GM23248 (cell line): ENCODE measurements at places on chromosomes 1 and 21.
A peak's percentile ranks its signal among the peaks of the same experiment; 100 is the strongest.

DNA sequence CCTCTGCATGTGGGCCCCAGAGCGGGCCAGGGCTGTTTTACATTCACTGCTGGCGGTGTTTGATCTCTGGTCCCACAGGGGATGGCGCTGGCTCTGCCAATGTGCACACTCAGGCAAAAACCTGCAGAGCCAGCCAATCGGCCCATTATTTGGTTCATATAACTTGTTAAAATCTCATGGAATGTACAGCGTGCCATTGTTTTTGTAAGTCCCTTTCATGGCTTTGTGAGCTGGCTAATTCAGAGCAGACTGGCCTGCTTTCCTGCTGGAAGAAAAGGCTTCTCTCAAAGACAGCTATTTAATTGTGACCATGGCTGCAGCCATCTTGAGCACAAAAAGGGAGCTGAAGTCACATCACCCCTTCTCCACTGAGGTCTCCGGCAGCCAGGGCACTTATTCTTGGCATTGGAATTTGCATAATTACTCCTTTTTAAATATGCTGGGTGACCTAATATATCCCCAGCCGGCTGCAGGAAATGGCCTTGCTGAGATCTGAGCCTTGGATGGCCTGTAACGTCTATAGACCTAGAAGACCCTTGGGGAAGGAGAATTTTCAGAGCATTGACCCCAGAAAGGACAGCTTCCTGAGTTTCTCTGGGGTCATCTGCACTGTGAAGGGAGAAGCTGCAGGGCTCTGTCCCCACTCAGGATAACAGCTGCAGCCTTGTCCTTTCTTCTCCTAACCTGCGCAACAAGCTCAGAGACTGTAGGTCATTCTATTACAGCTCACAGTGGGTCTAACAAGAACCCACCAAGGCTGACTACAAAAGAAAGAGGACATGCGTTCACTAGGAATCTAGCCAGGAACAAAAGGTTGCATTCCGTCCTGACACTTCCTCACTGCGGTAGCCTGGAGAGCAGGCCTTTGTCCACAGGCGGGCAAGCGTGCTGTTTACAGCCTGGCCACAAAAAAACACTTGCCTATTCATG is 45.8 kb downstream of the BCAR3 start:
- DNase-seq = no peak

- no peak for DNase-seq
Observed at GRCh38 chr1:175792136-175792535, 48.7 kb upstream of the TNR start.

- no peak for DNase-seq
Observed at GRCh38 chr1:172380441-172381244, 39.8 kb upstream of the C1orf105 start.

DNA sequence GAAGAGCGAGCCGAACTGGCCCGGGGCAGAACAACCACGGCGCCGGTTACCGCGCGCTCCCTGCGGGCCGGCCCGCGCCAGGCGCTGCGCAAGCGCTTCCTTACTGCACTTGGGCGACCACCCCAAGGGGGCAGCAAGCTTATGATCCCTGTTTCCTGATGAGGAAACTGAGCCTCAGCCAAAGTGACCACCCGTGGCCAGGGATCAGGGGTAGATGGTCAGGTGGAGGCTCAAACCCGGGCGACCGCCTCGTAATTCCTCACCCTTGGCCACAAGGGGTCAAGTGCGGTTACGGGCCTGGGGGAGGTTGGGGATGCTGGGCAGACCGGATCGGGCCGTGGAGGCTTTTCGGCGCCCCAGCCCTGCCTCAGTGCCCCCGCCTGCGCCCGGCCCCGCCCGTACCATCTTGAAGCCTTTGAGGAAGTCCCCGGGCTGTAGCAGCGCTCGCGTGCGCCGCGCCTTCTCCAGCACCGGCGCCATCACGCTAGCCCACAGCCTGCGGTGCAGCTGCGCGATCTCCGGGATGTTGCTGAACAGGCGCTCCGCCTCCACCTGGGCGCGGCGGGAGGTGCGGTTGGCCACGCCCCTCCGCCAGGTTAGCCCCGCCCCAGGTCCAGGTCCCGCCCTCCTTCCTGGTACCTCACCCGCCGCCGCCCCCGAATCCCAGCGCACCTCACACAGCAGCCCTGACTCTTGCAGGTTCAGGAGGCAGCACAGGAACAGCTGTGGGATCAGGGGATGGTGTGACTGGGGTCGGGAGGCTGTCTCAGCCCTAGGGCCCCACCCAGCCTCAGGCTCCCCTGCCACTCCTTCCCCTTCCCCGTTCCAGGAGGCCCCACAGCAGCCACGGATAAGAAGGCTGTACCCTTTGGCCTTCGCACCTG is 5.4 kb upstream of the TNFRSF25 start:
- no peak for DNase-seq

GRCh38 chr1:66283622-66284041 is 250.3 kb upstream of the SGIP1 start:
- DNase-seq = peak; percentile 65

GRCh38 chr1:54800041-54800898 is 853 bp downstream of the TTC22 start:
- no peak for DNase-seq

GRCh38 chr1:9728451-9729295 is 77.1 kb downstream of the PIK3CD start:
- no peak for DNase-seq

DNA sequence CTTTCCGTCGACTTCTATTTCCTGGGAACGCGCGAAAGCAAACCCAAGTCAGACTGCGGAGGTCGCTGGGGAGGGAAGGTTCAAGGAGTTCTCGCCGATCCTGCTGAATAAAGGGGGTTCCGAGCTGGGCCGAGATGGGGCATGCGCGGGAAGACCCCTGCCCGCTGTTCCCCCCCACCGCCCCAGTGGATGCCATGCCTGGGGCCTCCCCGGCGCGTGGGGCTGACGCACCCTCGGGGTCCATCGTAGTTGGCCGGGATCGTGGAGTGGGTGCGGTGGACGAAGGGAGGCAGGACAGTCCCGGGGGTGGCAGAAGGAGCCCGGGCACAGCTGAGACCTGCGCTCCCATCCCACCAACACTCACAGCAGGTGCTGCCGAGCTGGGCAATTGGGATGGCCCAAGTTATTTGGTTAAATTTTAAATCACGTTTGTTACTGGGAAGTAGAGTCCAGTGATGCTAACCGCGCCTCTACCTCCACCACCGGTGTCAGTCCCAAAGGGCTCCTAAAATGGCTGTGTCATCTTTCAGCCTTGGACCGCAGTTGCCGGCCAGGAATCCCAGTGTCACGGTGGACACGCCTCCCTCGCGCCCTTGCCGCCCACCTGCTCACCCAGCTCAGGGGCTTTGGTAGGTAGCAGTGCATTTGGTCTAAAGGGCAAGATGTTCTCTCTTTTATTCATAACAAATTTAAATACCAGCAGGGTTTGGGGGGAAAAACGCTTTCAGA is 801 bp downstream of the MX1 start:
- DNase-seq = no peak

GRCh38 chr1:68313735-68314134 is 81.4 kb upstream of the WLS start:
- no peak for DNase-seq

DNA sequence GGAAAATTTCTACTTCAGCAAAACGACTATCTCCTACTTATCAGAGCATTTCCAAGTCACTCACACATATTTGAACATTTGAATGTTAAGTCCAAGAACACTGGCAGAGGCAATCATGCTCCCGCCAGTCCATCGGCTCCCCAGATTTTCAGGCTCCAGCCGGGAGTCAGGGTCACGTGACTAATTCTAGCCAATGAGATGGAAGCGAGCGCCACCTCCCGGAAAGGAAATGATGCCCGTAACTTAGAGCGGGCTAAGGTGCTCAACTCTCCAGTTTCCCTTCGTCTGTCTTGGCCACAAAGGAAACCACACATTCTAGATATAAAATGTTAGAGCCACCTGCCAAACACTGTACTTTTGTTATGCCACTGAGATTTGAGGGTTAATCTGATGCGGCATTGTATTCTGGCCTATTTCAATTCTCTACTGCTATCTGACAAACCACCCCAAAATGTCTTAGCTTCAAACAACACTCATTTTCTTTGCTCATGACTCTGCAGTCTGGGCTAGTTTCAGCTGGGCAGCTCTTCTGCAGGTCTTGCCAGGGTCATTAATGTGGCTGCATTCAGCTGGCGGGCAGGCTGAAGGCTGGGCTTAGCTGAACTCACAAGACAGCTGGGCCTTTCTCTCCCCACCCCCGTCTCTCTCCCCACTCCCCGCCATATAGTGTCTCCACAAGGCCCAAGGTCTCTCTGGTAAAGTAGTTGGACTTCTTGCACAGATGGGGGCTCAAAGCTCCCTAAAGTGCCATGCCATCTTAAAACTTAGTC is 16.5 kb upstream of the LHX4 start:
- DNase-seq = peak; percentile 57

- peak; percentile 9 for DNase-seq
Observed at GRCh38 chr1:83692524-83693381, 306.2 kb downstream of the TTLL7 start.

- DNase-seq = no peak
Observed at GRCh38 chr1:234040446-234041317, 136.2 kb downstream of the SLC35F3 start.

DNA sequence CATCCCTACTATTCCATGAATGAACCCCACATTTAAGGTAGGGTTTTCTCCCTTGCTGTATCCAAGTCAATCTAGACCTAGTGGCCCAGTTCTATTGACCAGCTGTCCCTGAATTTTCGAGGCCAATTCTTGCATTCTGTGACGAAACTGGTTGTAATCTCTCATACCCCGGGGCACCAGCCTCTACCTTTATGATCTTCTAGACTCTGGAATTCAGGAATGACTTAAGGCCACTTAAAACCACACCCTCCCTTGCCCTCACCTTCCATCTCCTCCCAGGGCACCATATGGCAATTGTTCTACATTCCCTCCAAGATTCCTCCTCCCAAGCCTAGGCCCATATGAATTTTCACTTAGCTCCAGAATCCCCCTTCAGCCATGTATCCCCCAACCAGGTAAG is 48.9 kb downstream of the RHOU start:
- no peak for DNase-seq

- no peak for DNase-seq
Observed at GRCh38 chr1:167520711-167521206, 2.4 kb upstream of the CD247 start.

DNA sequence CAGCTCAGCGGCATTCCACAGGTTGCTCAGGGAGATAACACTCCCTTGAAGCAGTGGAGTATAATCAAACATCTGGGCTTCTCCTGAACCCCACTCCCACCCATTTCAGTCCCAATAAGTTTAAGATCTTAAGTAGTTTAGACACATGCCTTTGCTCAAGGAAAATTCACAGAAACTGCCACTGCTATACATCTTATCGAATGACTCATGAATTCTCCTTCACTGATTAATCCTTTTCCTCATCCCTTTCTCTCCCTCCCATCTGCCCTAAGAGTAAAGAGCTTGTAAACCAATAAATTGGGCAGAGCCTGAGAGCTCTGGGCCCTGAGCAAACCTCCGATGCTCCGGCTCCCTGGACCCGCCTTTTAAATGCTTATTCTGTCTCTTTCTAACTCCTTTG is 10.2 kb downstream of the VN1R5 start:
- peak; percentile 26 for DNase-seq

- no peak for DNase-seq
Observed at GRCh38 chr1:3494321-3495308, 40.1 kb downstream of the ARHGEF16 start.

GRCh38 chr1:59360170-59360569 is 63.3 kb downstream of the FGGY start:
- DNase-seq = peak; percentile 94

DNA sequence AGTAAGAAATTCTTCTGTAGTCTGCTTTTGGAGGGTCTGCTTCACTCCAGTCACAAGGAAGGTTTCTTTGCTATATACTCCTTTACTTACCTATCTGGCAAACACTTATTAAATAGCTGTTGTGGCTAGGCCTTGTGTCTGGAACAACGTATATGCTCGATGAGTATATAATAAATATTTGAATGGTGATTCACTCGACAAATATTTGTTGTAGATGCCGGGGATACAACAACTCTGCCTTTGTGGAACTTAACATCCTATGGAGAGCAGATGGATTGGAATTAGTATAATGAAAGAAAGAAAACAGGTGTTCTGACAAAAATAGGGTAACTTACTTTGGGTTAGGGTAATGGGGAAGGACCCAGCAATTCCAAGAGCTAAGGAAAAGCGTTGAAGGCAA is 31.1 kb downstream of the KPNA6 start:
- DNase-seq = peak; percentile 54

DNA sequence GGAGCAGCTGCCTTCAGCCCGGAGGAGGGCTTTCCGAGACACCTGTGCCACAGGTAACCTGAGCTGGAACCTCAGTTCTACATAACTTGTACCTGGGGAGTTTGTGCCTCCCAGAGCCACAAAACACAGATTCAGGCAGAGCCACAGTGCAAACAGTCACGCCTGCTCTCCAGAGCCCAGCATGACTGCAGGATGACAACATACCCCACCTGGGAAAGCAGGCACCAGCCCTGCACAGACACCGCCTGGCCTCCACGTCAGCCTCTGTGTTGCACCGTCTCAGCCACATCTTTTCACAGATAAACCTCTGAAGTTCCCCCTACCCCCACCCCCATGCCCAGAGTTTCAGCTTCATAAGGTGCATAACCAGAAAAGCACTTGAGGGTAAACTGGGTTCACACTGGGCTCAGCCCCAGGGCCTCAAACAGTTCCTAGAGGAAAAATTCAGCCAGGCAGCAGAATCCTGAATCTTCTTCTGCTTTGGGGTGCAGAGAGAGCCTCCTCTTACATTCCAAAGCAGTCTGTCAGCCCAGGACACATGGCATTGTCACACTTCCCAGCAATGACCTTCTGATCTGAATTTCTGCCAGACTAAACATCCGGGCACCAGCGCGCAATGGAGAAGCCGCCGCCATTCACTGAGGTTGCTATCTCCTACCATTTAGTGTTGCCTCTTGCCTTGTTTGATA is 229.5 kb downstream of the TOMM20 start:
- peak; percentile 38 for DNase-seq

DNA sequence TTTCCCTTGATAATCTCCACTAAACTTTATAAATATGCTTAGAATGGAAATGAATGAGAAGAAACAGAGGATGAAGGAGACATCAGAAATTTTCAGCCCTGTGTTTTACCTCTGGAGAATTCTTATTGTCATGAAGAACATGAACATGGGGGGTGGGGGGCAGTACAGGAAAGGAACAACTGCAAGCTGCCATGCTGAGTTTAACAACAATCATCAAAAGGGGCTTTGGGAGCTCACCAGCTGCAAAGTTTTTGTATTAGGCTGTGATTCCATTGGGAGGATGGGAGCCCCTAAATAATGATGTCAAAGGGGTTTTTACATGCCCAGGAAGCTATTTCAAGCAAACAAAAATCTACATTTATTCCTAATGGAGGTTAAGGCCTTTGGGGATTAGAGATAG is 103.3 kb downstream of the AKT3 start:
- DNase-seq = no peak

DNA sequence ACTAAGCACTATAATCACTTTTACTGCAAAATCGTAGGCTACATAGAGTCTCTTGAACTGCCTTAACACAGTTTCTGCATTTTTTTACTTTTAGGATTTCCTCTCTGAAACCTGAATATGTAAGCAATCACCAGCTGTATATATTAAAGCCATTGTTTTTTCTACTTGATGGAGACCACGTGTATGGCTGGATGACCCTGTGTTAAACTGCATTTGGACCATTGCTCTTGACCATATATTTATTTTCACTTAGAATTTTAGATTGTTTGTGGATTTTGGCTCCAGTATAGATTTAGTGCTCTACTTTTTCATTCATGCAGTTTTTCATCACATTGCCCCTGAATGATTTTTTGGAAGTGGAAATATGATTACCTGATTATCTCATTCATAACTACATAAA is 320.5 kb upstream of the SGIP1 start:
- DNase-seq = no peak
